ENCODE measurements at places on chromosomes 2 and 18.
A peak's percentile ranks its signal among the peaks of the same experiment; 100 is the strongest.

GRCh38 chr2:39289609-39290008 lies 45.8 kb upstream of the CDKL4 start:
- H3K27me3 ChIP-seq, result no peaks in the 10 kb centered on the region
- no peak overlapping the region for H3K4me3 ChIP-seq
- no peak overlapping the region for H3K27ac ChIP-seq
- H3K36me3 ChIP-seq, result peaks cover 2% of the 10 kb centered on the region

GRCh38 chr2:217843324-217843723 lies 159.5 kb downstream of the TNS1 start:
- no peaks in the 10 kb centered on the region for H3K36me3 ChIP-seq
- no peak overlapping the region for H3K4me3 ChIP-seq
- H3K4me1 ChIP-seq, result no peaks in the 10 kb centered on the region
- DNase-seq, result no peak
- H3K27ac ChIP-seq, result no peak overlapping the region

DNA sequence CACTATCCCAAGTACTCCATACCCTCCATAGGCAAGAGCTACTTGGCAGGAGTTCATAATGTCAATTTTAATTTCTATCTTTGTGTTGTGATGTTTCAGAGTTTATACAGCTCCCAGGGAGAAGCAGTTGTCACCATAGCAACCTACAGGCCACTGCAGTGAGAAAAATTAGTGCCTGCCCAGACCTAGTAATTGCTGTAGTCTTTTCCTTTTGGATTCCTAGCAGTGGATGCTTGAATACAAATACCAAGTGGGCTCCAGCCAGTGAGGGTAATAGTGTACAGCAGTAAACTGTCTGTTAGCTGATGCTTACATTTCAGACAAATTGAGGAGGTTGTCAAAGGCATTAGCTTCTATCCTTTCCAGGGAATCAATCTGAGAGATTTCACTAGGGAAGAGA lies 26.7 kb downstream of the LHCGR start:
- DNase-seq, result no peak
- H3K4me1 ChIP-seq, result no peaks in the 10 kb centered on the region
- H3K4me3 ChIP-seq, result no peak overlapping the region
- peaks cover 4% of the 10 kb centered on the region for H3K27me3 ChIP-seq
- H3K36me3 ChIP-seq, result no peaks in the 10 kb centered on the region

DNA sequence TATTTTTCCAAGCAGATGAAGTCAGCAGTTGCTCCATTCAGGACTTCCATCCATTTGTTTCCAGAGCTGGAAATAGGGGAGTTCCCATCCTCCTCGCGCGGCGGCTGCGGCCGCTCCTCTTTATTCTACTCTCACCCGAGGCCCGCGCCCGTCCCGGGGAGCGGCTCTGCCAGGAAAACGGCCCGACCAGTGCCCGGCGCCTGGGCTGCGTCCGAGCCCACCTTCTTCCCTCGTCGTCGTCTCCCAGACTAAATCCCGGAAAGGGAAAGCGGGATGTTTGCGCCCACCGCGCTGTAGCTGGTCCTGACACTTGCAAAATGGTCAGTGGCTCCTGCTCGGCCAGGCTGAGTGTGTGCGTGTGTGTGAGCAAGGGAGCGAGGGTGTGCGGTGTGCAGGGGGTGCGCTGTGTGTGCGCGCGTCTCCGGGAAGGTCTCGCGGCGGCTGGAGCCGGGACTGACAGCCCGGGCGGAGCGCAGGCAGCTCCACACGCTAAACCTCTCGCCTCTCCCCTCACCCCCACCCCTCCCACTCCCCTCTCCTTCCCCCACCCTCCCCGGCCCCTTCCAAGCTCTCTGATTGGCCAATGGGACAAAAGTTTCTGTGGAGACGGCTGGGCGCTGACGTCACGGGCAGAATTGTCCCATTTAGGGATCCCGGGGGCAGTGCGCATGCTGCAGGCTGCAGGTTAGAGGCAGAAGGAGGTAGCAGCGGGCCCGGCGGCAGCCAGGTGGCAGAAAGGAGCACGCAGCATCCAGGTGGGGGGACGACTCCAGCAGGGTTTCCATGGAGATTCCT lies at the start of gene NOL4:
TSS of gene NOL4 (minus strand) at position 491 of the 795 bp plus-strand sequence. CDS start 1,660 bp downstream, outside the sequence.
- H3K27ac ChIP-seq, result peak within 1 kb of the TSS; percentile 30
- no peak within 1 kb of the TSS for H3K4me3 ChIP-seq
- no peak for DNase-seq

- no peak overlapping the region for H3K4me3 ChIP-seq
- peaks cover 2% of the 10 kb centered on the region for H3K27me3 ChIP-seq
- no peak for DNase-seq
- peaks cover 32% of the 10 kb centered on the region for H3K4me1 ChIP-seq
- H3K27ac ChIP-seq, result no peak overlapping the region
Measured at GRCh38 chr2:12432985-12433625, 283.6 kb upstream of the TRIB2 start.

DNA sequence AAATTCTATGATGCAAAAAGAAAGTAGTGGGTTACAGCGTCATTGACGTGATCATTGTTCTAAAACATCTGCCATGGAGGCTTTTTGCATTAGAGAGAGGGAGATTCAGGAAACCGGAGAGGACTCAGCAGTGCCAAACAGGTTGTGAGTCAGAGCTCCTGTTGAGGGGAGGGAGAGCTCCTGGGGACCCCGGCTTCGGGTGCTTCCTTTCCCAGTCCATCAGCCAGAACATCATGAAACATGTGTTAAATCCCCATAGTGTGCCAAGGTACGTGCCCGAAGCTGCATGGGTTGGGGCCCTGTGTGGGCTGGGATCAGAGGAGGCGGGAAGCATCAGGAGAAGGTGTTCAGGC lies 791 bp upstream of the CYRIA start:
- H3K4me3 ChIP-seq, result peak overlapping the region; percentile 54
- peaks cover 40% of the 10 kb centered on the region for H3K27me3 ChIP-seq
- H3K4me1 ChIP-seq, result peaks cover 15% of the 10 kb centered on the region
- H3K36me3 ChIP-seq, result no peaks in the 10 kb centered on the region
- no peak overlapping the region for H3K27ac ChIP-seq

DNA sequence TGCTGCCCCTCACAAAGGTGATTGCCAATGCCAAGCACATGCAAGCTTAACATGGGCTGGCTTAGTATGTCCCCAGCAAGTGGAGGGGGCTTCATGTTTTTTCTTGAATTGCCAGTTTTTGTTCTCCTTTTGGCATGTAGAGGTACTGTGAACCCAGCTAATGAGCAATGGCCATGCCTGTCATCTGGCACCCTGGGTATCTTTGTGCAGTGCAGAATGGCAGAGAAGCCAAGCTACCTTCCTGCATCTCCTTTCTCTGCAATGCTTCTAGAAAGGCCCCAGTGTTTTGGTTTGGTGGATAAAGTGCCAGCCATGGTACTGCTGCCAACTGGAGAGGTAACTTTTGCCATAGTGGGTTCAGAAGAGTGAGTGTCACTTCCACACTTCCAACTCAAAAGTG lies 576.9 kb downstream of the CMPK2 start:
- H3K4me3 ChIP-seq, result no peak overlapping the region
- H3K36me3 ChIP-seq, result no peaks in the 10 kb centered on the region
- H3K4me1 ChIP-seq, result no peaks in the 10 kb centered on the region
- no peak overlapping the region for H3K27ac ChIP-seq
- DNase-seq, result no peak
- no peaks in the 10 kb centered on the region for H3K27me3 ChIP-seq

DNA sequence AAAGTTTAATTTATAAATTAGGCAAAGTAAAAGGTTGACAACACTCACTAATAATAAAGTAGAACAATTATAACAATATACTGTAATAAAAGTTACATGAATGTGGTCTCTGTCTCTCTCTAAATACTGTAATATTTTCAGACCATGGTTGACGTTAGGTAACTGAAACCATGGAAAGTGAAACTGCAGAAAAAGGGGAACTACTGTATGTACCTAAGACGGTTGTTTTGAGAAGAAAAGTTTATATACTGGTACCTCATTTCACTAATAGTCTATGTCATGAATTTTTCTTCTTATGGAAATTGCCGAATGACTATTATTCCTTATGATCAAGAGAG lies 166.7 kb upstream of the ZNF521 start:
- no peaks in the 10 kb centered on the region for H3K27me3 ChIP-seq
- no peak overlapping the region for H3K27ac ChIP-seq
- DNase-seq, result no peak
- H3K4me1 ChIP-seq, result no peaks in the 10 kb centered on the region
- no peak overlapping the region for H3K4me3 ChIP-seq

DNA sequence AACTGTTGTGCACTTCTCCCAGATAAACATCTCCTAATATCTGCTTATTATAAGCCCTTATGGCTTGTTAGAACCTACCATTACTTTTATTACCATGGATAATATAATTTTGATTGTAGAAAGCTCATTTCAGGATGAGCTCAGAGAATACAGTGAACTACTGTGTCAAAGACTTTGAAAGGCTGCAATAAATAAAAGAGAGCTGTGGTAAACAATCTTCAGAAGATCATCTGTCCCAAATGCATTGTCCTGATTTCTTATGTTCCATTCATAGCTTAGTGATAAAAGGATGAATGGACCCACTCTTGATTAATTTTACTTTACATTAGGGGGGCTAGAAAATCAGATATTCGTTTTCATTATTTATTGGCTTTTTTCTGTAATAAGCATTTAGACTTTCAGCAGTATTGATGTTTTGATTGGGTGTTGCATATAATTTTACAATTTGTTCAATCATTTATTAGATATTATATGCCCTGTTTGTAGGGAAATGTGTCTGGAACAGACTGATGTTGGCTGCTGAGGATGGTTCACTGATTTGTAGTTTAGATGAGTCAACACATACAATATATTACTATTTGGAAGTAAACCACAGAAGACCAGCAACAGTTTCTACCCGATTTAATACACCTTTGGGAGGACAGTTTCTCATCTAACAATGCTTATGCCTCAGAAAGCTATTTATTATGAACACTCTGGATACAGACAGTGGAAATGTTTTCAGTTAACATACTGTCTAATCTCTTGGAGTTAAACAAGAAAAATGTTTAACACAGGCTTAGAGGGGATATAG lies 147.2 kb downstream of the TMEFF2 start:
- H3K36me3 ChIP-seq, result no peaks in the 10 kb centered on the region
- H3K4me3 ChIP-seq, result no peak overlapping the region
- H3K27me3 ChIP-seq, result peaks cover 5% of the 10 kb centered on the region
- H3K27ac ChIP-seq, result no peak overlapping the region
- no peak for DNase-seq

DNA sequence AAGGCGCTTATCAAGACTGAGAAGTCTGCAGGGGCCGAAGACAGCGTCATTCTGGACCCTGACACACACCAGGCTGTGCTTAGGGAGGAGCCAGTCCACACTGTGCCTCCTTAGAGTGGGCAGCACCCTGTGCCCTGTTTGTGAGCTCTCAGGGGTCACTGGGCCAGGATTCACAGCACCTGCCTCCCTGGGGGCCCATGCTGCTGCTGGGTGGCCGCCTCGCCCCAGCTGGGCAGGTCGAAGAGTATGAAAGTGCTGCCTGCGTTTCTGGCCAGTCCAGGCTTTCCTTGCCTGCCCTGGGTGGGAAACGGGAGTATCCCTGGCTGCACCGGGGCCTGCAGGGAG lies 15.4 kb upstream of the GPR55 start:
- no peak for DNase-seq
- peaks cover 6% of the 10 kb centered on the region for H3K36me3 ChIP-seq
- peaks cover 25% of the 10 kb centered on the region for H3K4me1 ChIP-seq
- H3K4me3 ChIP-seq, result no peak overlapping the region
- peaks cover under 1% of the 10 kb centered on the region for H3K27me3 ChIP-seq
- H3K27ac ChIP-seq, result no peak overlapping the region
